ENCODE measurements at places on chromosomes 12 and 14.
A peak's percentile ranks its signal among the peaks of the same experiment; 100 is the strongest.

GRCh38 chr14:67680941-67681340, 6.5 kb upstream of the VTI1B start:
- H3K4me1 ChIP-seq: peaks cover 19% of the 10 kb centered on the region
- no peak for DNase-seq
- no peak overlapping the region for H3K4me3 ChIP-seq
- H3K27ac ChIP-seq: peak overlapping the region; percentile 70

GRCh38 chr14:84961637-84962036, 568.3 kb upstream of the FLRT2 start:
- H3K27ac ChIP-seq: no peak overlapping the region
- no peak for DNase-seq
- no peaks in the 10 kb centered on the region for H3K36me3 ChIP-seq
- H3K4me3 ChIP-seq: no peak overlapping the region
- no peaks in the 10 kb centered on the region for H3K27me3 ChIP-seq

DNA sequence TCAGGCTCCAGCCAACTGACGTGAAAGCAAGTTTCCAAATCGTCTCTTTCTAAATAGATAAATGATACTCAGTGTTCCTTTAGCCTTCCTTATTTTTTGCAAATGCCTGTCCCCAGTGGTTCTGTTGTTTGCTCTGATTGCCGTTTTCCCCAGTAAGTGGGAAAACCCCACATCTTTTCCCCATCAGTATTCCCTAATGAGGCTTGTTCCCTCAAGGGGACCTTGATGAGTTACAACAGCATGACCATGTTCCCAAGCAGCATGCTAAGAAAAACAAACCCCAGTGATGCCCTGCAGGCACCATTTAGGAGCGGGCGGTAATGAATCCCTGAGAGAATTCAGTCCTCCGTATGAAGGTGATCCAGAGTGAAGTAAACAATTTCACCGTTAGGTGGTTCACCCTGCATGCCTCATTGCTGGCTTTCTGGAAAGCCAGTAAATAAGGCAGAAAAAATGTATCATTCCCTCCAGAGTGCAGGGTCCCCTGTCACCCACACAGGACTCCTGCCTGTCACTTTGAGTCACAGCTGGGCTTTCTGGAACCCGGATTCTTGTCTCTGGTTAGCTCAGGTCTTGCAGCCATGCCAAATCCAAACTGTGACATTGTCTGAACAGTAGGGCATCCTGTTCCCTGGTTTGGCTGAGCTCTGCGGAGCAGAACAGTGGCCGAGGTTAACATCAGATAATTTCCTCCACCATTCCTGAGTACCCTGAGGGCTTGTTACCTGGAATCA, 222.6 kb downstream of the RGS6 start:
- H3K4me3 ChIP-seq: no peak overlapping the region
- no peak overlapping the region for H3K27ac ChIP-seq
- peaks cover 2% of the 10 kb centered on the region for H3K36me3 ChIP-seq
- DNase-seq: no peak
- H3K4me1 ChIP-seq: no peaks in the 10 kb centered on the region
- peaks cover 35% of the 10 kb centered on the region for H3K27me3 ChIP-seq

DNA sequence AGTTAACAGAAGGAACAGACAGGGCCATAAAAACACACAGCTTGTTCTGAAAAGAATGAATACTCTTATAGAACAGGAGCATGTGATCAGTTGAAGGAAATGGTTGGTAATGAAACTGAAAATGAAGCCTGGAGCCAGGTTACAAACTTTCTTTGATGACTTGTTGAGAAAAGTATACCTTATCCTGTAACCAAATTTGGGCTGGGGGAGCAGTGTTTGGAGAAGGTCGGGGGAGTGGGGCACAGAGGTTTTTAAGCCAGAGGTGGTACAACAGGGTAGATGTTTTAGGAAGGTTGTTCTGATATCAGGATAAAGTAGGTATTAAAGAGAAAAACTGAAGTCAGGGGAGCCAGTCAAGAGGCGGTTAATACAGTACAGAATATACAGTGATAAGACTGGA, 8.2 kb downstream of the GOLT1B start:
- no peaks in the 10 kb centered on the region for H3K27me3 ChIP-seq
- no peak for DNase-seq
- H3K36me3 ChIP-seq: peaks cover 12% of the 10 kb centered on the region
- peak overlapping the region; percentile 87 for H3K4me3 ChIP-seq
- peaks cover 22% of the 10 kb centered on the region for H3K4me1 ChIP-seq
- H3K27ac ChIP-seq: peak overlapping the region; percentile 93

DNA sequence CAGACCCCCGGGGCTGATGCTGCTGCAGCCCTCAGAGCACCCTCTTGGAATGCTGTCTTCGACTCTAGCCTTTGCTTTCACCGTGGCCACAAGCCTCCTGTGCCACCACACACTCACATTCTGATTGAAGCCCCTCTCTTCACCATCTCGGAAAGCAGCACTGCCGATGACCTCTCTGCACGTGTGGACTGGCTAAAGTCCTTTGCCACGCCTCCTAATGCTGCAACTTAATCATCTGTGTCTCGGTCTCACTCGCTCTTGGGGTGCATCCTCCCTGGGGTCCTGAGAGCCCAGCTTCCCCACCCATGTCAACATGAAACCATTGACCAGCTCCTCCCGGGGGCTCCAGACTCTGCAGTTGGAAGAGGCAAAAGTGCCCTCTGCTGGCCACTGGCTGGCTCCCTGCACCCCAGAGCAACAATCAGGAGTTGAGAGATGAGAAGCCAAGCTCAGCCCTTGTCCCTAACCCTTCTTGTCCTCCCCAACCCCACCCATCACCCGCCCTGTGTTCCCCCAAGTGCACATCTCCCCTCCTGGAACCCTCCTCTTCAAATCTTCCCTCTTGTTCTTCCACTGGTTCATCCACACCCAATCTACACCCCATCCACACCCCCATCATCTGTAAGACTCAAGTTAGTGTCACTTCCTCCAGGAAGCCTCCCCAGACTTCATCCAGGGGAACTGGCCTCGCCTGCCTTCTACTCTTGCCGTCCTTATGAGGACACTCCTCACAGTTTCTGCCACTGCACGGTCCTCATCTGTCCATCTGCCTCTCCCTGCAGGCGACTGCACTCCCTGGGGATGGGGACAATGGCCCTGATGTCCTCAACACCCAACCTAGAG, 23.6 kb upstream of the FAM181A start:
- H3K27ac ChIP-seq: peak overlapping the region; percentile 29
- H3K27me3 ChIP-seq: peaks cover 55% of the 10 kb centered on the region
- peaks cover 3% of the 10 kb centered on the region for H3K36me3 ChIP-seq
- H3K4me3 ChIP-seq: no peak overlapping the region

GRCh38 chr14:101070540-101071492, 167.3 kb upstream of the RTL1 start:
- H3K4me3 ChIP-seq: no peak overlapping the region
- no peaks in the 10 kb centered on the region for H3K4me1 ChIP-seq
- H3K36me3 ChIP-seq: no peaks in the 10 kb centered on the region
- peaks cover 41% of the 10 kb centered on the region for H3K27me3 ChIP-seq
- no peak for DNase-seq
- H3K27ac ChIP-seq: no peak overlapping the region

GRCh38 chr14:103733651-103734050, 18.0 kb downstream of the ZFYVE21 start:
- no peak overlapping the region for H3K27ac ChIP-seq
- H3K27me3 ChIP-seq: no peaks in the 10 kb centered on the region
- no peaks in the 10 kb centered on the region for H3K36me3 ChIP-seq
- no peak overlapping the region for H3K4me3 ChIP-seq

DNA sequence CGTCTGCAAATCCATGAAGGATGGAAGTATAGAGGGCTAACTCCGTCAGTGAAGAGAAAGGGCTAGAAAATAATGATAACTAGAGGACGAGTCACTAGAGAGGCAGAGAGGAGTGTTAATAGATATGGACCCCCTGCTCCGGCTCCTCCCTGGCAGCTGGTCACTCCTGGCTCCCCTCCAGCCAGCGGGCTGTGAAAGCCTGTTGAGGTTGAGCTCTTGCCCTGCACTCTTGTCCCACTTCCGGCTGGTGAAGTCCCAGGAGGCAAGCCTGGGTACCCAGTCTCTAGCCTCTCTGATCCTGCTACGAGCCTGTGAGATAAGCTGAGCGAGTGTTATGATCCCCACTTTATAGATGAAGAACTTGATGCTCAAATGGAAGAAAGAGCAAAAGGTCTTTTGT, 90.3 kb downstream of the RFX4 start:
- peaks cover 66% of the 10 kb centered on the region for H3K27me3 ChIP-seq
- no peak for DNase-seq
- no peak overlapping the region for H3K4me3 ChIP-seq
- H3K27ac ChIP-seq: no peak overlapping the region

Data from T-helper 17 cell (primary cell).